Naive B cell (primary cell): ENCODE measurements at places on chromosomes 12 and 14. TPM values are rescaled to one million over a fixed set of nuclear protein-coding genes. Genes with fewer than 3 reads are reported as not detected.

DNA sequence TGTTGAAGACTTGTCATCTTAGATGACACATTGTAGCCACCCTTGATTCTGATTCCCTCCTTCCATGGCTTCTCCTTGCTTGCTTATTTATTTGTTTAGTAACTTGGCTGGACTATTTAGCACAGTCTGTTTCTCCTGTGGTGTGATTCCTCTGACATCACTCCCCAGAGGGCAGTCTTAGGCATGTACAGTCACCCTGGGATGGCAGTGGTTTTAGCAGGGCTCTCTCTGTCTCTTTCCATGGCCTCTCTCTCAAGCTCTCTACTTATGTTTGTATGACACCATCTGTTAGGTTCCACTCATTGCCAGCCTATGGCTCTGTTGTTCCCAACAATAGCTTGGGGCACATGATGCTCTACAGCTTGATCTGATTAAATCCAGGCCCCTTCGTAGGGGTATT lies 158.3 kb downstream of the ADGRD1 start:
- no peak overlapping the region for H3K27ac ChIP-seq
- no peaks in the 10 kb centered on the region for H3K4me1 ChIP-seq
- no peaks in the 10 kb centered on the region for H3K36me3 ChIP-seq
- no peak for DNase-seq
- H3K4me3 ChIP-seq, result no peak overlapping the region
- no peaks in the 10 kb centered on the region for H3K27me3 ChIP-seq

DNA sequence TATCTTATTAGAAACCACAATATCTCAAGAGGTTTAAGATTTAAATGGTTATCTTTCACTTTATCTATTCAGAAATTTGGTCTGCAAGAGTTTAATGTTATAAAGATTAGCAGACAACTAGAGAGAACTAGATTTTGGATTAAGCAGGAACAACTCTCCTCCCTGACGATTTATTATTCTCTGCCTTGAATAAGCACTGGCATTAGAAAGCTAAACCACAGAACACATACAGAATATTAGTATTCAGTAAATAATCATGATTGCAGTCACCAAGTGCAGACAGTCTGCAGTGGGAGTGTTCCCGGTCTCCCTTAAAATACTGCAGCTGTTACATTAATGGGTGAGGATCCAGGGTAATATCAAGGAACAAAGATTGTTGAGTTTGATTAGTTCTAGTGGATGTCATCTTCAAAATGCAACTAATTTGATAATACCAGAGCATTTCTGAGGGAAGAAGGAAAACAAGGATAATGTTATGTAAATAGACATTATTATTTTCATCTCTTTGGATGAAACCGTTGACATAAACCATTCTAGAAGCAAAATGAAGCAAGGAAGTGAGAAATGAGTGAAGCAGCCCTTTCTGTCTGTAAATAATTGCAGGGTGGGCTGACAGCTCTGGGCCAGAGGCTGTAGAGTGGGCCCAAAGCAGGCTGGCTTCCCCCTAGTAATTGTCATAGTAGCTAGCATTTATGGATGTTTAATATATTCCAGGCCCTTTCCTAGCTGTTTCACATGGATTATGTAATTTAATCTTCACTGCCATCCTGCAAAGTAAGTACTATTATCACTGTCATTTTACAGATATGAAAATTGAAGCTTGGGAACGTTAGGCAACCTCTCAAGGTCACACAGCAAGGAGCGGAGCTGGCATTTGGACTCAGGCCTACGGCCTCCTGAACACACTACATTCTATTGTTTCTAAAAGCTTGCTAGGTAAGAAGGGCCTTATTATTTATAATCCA lies 79.4 kb downstream of the DYRK2 start:
- H3K27me3 ChIP-seq, result no peaks in the 10 kb centered on the region
- H3K27ac ChIP-seq, result no peak overlapping the region
- H3K4me1 ChIP-seq, result no peaks in the 10 kb centered on the region
- no peak overlapping the region for H3K4me3 ChIP-seq
- H3K36me3 ChIP-seq, result no peaks in the 10 kb centered on the region

DNA sequence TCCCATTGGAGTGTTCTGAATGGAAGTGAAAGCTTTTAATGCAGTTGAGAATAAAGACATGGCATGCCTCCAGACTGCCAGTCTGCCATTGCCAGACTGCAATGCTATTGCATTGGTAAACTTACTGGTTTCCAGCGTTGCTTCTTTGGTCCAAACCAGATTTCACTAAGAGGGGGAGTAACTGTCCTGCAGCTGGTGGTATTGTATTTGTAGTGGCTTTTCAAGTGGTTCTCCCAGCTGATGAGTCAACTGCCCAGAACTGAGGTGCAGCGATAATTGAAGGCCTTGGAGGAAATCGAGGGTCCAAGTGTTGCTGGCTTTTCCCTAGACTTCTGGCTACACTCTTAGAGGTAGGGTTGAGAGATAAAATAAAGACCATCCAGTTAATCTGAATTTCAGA lies 31.9 kb downstream of the ERG28 start:
- H3K4me1 ChIP-seq, result peaks cover 11% of the 10 kb centered on the region
- peaks cover 34% of the 10 kb centered on the region for H3K27me3 ChIP-seq
- no peak overlapping the region for H3K27ac ChIP-seq
- no peak overlapping the region for H3K4me3 ChIP-seq
- DNase-seq, result no peak
- H3K36me3 ChIP-seq, result no peaks in the 10 kb centered on the region

GRCh38 chr12:12505544-12506495 lies 56.8 kb downstream of the DUSP16 start:
- H3K36me3 ChIP-seq, result no peaks in the 10 kb centered on the region
- no peak overlapping the region for H3K27ac ChIP-seq
- no peak overlapping the region for H3K4me3 ChIP-seq
- H3K4me1 ChIP-seq, result no peaks in the 10 kb centered on the region
- DNase-seq, result no peak

Gene EGLN3
- 0.77 TPM for polyA plus RNA-seq

Gene CIT
- polyA plus RNA-seq, result 0.75 TPM

Gene KRT72
- polyA plus RNA-seq, result not detected

Gene SPX
- 0.65 TPM for polyA plus RNA-seq

Gene TAS2R10
- polyA plus RNA-seq, result not detected

Gene KRT79
- not detected for polyA plus RNA-seq

Gene SERPINA6
- not detected for polyA plus RNA-seq
